ENCODE measurements at places on chromosomes 3 and 15.

GRCh38 chr3:101070799-101071121 lies 77.5 kb upstream of the ABI3BP start:
- DNase-seq, result no peak

GRCh38 chr3:31008994-31009393 lies 114.5 kb upstream of the GADL1 start:
- DNase-seq, result no peak

- no peak for DNase-seq
These were observed 64.9 kb upstream of the SELENOK start for GRCh38 chr3:53956586-53956985.

DNA sequence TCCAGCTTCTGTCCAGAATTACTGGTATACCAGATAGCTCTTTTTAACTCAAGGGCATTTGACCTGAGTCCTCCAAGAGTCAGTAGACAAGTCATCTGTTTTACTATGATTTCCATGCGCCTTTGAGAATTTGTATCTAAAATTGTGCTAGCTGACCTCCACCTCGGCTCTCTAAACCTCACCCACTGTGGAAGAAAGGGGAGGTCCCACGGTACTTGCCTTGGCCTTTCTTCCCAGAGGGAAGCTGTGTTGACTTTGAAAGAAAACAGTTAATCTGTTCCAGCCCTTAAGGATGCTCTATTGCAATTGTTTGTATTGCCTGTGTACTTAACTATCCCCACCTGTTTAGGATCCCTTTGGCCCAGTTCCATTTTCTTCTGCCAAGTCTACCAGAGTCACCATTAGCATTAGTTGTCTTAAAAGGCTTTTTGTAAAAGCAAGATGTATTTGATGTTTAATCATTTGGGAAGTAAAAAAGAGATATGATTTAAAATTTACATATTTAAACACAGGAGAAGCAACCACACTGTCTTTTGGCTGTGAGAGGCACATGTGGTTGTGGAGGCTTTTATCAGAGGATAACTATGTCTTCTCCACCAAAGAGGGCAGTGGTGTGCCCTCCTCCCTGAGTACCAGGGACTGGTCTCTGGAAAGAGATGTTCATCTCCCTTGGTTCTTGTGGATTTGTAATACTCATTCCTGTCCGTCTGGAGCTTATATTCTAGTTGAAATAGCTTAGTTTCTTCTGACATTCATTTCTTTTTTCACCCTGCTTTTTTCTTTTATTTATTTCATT lies 88.8 kb downstream of the CRTC3 start:
- no peak for DNase-seq

GRCh38 chr3:61657689-61658088 lies 96.3 kb downstream of the PTPRG start:
- no peak for DNase-seq

DNA sequence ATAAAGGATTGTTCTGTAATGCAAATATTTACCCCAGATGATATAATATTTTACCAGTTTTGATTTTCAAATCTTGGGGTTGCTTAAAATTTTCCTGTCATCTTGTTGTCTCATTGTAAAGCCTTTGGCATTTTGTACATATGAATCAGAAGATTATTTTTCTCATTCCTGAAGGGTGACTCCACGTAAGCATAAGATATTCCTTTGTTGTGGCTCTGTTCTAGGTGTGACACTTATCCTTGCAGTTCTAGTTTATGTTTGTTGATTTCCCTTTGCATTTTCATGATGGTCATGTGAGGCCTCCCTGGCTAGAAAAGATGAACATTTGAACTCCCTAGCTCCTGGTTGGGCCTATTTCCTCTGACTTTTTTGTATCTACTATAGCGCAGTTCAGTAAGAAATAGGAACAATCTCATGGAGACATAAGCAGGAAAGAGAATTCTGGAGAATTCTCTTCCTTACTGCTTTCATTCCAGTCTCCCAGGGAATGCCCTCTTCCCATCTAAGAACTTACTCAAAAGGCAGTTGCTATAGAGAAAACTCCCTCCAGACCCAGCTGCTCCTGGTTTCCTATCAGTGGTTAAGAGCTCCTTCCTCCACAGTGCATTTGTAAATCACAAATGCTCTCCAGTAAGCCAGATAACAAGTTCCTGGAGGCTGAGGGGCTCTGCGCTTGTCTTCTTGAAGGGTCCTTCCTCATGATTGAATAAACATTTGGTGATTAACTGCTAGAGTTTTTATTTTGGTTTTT lies 124.7 kb downstream of the WNT5A start:
- no peak for DNase-seq

- DNase-seq, result no peak
These were observed 118.6 kb upstream of the RNF7 start for GRCh38 chr3:141619450-141619849.

GRCh38 chr3:194330579-194330978 lies 20.5 kb downstream of the CPN2 start:
- DNase-seq, result no peak

DNA sequence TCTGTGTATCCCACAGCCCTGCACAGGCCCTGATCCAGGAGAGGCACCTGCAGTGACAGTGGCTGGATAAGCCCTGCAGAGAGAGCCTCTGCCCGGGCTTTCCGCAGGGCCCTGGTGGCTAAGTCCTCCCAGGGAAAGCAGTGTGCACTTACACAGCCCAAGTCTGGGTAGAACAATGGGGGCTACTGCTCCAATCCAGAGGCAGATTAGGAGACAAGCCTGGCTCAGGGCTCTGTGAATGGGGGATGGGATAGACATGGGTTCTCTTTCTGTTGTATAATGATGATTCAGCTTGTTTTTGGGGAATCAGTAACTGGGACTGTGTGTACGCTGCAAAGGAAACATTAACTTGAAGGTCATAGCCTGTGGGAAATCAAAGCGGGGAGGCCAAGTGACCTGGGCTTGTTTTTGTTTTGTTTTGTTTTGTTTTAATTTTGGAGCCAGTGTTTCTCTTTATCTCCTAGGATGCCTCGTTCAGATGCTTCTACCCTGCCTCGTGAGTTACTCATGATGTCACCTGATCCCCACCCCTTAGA lies 4.1 kb upstream of the ALDH1L1 start:
- DNase-seq, result no peak

DNA sequence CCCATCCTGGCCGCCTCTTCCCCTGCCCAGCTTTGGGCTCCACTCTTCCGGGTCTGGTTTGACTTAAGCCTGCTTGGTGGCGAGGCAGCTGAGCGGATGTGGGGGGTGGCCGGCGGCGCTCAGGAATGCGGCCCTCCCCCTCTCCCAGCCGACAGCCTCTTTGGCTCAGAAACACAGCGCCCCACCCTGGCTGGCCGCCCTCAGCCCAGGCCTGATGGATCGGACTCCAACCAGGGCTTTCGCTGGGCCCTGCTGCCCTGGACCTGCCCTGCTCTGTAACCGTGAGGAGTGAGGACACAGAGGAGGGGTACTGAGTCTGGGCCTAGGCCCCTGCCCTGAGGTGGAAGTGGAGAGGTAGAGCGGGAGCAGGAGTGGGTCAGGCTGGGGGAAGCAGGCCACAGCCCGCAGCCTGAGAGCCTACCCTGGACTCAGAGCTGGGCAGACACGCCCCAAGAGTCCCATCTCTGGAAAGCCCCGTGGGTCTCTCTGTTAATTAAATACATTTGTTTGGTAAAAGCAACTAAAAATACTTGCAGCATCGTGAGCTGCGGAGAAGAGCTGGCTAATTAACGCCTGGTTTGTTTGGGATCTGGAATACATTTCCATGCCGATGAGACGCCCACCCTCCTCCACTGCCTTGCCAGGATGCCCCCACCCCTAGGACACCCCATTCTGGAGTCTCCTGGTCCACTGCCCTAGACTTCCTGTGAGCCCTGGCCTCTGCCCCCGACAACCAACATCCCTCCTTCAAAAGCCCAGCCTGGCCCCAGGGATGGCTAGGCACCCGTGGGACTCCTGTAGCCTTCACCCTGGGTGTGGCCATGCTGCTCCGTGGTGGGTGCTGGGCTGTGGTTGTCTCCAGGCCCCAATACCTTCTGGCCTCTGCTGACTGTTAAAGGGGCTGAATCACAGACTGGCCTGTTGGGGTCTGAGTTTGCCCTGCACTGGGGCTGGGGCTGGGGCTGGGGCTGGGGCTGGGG lies 19.6 kb downstream of the PLXNA1 start:
- no peak for DNase-seq

GRCh38 chr3:23865595-23866396 lies 51.0 kb downstream of the NKIRAS1 start:
- DNase-seq, result no peak

- no peak for DNase-seq
These were observed 48.8 kb upstream of the HEG1 start for GRCh38 chr3:125104639-125105038.

DNA sequence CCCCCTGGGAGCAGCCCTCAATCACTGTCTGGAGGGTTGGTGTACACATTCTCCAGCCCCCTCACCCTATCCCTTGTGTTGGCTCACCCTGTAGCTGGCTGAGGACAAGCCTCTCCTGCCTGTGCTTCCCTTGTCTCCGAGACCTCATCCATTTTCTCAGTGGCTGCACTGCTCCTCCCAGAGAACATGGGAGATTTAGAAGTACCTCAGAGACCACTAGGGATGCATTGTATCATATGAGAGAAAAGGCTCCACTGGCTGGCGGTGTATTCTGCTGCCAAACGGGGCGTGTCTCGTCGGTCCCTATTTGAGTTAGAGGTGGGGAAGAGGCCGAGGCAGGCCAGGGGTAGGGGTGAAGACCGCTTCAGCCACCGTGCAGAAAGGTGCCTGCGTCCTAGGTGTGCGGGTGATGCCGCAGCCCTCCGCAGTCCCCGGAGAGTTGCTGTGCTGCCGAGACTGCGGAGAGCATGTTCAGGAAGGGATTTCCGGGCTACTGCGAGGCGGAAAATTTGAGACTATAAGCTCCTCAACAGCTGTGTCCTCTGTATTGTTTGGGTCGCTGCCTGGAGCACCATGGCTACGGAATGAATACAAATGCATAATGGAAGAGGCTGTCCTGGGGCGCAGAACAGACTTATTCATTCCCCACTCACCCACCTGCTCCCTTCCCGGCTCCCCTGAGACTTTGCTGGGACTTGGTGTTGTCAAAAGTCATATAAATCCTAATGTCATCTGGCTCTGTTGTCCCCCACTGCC lies 43.8 kb downstream of the SPSB4 start:
- no peak for DNase-seq

DNA sequence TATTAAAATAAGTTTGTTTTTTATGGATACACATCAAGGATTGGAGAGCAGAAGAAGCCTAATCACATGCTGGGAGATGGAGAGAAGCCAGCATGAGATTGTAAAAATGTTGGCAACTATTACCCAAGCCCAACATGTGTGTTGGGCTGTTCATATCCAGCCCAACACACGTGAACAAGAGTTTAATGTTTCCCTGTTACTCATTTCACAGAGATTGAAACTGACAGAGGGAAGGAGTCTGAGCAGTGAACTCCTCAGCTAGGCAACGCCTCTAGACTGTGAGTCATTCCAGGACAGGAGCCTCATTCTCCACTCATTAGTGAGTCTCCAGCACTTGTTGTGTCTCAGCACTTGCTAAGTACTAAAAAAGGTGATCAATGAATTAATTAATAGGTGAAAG lies 43.2 kb upstream of the CMSS1 start:
- DNase-seq, result no peak

All from stimulated activated CD4-positive, alpha-beta T cell treated with anti-CD3 and anti-CD28 coated beads, Interleukin-2, amount 100 ng/mL, for 24 hours (primary cell).